ENCODE measurements at places on chromosomes 5 and 9. TPM values are rescaled to one million over a fixed set of nuclear protein-coding genes. Genes with fewer than 3 reads are reported as not detected.

- no peak for DNase-seq
Measured at GRCh38 chr5:25488119-25488518, 843.3 kb upstream of the CDH10 start.

DNA sequence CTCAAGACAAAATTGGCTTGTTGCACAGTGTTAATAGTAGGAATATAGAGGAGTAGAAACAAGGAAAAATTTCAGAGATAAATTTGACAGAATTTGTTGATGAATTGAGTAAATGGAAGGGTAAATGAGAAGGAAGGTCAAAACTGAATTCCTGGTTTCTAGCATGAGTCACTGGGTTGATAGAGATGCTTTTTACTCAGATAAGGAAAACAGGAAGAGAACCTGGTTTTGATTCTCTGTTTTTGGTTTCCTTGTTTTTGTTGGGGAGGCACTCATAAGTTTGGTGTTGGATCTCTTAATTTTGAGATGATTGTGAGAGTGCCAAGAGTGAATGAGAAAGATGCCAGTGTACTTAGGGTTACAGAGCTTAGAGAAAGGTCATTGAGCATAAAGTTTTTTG lies 7.1 kb downstream of the LRRC70 start:
- DNase-seq: no peak

GRCh38 chr5:13627673-13628454 lies 316.6 kb downstream of the DNAH5 start:
- DNase-seq: no peak

Gene HRH2
- 31.9 TPM for total RNA-seq

Data from spleen (tissue), 13 donors.